ENCODE measurements at places on chromosomes 3 and 15.

DNA sequence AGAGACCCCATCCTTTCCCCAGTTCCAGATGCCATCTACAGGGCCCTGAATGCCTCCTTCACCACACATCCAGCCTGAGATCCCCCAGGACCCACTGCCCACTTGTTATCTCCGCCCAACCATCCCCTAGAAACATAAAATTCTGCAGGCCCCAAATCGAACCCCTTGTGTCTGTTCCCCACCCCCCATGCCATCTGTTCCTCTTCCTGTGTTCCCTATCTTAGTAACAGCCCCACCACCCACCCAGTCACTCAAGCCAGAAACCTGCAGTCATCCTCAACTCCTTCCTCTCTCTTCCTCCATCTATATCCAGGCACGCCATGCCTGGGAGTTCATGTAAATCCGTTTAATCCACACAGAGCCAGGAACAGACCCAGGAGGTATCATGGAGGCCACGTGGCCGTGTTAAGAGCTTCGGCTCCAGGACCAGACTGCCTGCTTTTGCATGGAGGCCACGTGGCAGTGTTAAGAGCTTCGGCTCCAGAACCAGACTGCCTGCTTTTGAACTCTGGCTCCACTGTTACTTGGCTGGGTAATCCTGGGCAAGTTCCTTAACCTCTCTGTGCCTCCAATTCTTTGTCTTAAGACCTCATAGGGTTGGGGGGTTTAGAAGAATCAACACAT, 4.8 kb downstream of the CSRNP1 start:
- no peak for DNase-seq

- DNase-seq = no peak
Measured at GRCh38 chr3:88188436-88188835, 38.7 kb downstream of the C3orf38 start.

GRCh38 chr3:75048650-75049049, 434.2 kb upstream of the CNTN3 start:
- DNase-seq = no peak

DNA sequence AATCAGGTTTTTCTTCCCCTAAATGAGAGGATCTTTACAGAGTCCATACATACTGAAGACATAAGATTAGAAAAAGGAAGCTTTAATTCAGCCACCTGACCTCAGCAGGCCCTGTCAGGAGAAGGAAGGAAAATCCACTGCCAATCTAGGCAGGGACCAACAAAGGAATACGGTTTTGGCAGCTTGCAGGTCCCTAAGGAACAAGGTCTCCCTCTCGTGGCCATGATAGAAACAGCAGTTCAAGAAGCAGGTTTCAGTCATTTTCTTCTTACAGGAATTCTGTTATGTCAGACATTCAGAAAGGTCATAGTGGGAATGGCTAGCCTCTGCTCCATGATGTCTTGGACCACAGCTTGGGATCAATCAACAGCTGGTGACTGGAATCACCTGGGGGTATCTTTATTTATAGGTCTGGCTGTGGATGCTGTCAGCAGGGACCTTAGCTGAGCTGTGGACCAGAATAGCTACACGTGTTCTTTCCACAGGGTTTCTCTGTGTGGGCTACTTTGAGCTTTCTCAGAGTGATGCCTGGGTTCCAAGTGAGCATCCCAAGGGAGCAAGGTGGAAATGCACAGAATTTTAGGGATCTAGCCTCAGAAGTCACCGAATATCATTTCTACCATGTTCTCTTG, 9.4 kb upstream of the CMSS1 start:
- peak; percentile 56 for DNase-seq

DNA sequence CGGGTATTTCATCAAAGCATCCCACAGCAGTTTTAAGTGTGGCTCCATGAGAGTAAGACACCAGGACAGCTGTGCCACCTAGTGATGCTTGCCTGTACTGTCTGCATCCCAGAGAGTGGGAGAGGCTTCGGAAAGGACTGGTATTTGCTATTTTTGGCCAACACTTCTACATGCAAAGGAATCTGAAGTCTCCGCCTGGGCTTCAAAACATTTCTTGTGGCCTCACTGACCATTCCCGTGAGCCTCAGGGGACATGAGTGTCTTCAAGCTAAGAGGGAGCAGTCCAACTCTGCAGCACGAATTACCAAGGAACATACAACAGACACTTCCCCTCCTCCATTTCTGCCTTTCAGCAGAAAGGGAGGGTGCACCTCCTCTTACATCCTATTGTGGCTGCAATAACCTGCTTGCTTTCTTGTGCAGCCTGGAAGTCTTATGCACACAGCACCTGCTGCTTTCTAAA, 177.5 kb downstream of the RORA start:
- DNase-seq = no peak

GRCh38 chr3:56682462-56683121, 473 bp downstream of the TASOR start:
- DNase-seq = peak; percentile 81

DNA sequence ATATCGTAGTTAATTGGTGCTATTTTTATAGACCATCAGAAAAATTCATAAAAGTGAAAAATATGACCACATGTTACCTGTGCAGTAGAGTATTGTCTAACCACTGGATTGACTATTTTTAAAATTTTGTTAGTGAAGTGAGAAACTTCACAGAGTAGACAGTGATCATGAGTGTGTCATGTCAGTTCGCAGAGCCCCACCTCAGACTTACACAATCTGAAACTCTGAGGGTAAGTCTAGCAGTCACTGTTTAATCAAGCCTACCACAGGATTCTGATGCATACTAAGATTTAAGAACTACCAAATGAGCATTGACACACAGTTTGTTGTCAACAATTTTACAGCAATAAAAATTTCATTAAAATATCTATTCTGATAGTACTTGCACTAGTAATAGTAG, 552.9 kb upstream of the SUCLG2 start:
- DNase-seq = no peak

- no peak for DNase-seq
Measured at GRCh38 chr3:74844428-74844827, 230.0 kb upstream of the CNTN3 start.

GRCh38 chr15:58306591-58307312, 125.0 kb upstream of the LIPC start:
- DNase-seq = no peak

- DNase-seq = no peak
Measured at GRCh38 chr15:56886363-56886931, 32.0 kb upstream of the TCF12 start.

GRCh38 chr15:91223863-91224262, 123.8 kb downstream of the SV2B start:
- no peak for DNase-seq

- no peak for DNase-seq
Measured at GRCh38 chr3:186609247-186609868, 3.5 kb upstream of the AHSG start.

- DNase-seq = no peak
Measured at GRCh38 chr3:155046935-155047334, 33.2 kb upstream of the MME start.

DNA sequence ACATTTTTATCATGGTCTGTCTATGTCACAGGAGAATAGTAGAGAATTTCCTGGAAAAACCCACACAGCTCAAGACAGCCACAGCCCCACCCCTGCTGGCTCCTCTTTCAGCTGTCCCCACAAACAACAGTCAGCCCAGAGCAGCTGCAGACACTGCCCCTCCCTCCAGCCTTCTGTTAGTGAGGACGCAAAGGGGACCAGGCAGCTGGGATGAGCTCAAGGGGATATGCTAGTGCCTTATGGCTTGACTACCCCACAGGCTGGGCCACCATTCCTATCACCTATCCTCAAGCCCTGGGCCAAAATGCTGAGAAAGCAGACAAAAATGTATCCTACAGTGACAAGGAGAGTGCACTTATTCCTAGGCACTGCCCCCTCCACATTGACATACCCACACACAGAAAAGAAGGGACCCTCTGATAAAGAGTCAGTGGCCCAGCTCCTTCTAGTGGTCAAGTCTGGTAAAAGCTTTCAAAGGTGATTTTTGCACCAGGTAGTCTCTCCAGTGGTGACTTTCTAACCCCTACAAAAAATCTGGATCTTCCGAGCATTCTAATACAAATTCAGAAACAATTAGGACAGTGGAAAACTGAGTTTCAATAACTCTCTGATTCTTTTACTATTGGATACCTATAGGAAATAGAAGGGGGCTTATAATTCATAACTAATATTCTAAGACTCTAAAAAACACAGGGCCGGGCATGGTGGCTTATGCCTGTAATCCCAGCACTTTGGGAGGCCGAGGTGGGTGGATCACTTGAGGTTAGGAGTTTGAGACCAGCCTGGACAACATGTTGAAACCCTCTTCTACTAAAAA, 3.0 kb upstream of the MAP1A start:
- peak; percentile 42 for DNase-seq

DNA sequence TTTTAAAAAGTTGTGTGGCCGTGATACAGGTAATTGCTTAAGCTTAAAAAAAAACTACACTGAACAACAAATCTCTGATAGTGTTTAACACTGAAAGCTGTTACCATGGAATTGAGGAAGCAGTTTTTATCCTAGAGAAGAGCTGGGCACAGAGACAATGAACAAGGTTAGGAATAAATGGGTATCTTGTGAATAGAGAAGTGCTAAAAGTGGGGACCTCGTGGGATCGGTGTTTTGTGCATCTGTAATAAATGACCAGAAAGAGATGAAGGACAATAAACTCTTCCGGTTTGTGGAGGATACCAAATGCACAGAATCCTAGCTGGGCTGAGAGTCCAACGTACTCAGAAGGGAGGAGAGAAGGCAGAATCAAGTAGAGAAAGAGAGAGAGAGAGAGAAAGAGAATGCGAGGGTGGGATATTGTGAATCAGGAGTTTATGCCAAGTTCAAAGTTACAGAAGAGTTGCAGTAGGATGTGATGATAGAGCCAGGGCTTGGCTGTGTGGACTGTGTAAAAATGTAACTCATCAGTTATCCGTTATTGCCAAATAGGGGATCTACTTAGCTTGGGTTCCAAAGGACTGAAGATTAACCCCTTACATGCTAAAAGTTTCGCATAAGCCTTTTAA, 148.9 kb downstream of the IL20RB start:
- DNase-seq = no peak

GRCh38 chr15:67660874-67661606, 118.5 kb downstream of the MAP2K5 start:
- no peak for DNase-seq

GRCh38 chr3:14920536-14920935, 26.8 kb upstream of the NR2C2 start:
- no peak for DNase-seq

- no peak for DNase-seq
Measured at GRCh38 chr15:88699861-88700260, 61.0 kb downstream of the ISG20 start.

DNA sequence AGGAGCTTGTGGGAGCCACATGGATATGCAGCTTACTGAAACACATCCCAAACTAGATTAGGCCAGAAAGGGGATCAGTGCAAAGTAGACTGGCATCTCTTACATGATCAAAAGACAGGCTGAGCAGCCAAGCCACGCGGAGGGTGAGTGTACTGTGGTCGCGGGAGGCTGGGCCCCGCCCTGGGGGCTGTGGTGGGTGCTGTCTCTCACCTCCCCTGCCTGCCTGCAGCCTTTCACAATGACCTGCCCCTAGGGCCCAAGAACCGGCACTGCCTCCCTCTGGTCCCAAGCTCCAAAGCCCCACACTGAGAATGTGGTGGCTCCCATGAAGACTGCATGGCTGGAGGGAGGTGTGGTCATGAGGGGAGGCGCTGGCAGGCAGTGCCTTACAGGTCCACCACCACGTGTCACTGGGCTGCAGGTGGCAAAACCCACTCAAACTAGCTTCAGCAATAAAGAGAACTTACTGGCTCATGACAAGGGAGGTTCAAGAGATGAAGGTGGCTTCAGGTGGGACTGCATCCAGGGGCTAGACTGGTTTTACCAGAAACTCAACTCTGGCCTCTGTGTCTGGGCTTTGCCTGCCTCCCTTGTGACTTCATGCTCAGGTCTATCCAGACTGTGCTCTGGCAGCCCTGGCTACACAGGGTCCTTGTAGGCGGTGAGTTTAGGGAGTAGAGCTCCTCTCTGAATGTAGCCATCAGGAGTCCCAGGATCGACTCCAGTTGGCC, 27.4 kb upstream of the PLXND1 start:
- no peak for DNase-seq

- no peak for DNase-seq
Measured at GRCh38 chr3:133457025-133457424, 57.2 kb downstream of the BFSP2 start.

DNA sequence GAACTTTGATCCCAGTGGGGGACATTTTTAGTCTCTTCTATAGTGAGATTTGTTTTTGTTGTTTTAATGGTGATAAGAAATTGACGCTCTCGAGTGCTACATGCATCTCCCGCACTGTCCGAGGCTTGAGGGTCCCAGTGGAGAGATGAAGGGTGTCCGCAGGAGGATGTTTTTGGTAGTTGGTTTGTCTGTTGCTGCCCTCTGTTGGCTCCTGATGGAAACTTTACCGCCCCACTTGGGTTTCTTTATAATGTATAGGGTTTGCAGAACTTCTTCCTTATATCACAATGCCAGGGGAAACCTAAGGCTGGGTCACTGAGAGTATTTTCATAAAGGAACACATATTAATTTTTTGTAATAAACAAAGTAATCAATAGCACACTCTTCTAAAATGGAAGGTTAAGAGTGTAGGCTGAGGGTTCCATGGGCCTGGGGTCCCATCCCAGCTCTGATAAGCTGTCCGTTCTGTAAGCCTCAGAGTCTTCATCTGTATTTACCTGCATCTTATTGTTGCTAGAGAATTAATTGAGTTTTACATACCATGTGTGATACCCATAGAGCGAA, 185.3 kb upstream of the FEZF2 start:
- DNase-seq = no peak

DNA sequence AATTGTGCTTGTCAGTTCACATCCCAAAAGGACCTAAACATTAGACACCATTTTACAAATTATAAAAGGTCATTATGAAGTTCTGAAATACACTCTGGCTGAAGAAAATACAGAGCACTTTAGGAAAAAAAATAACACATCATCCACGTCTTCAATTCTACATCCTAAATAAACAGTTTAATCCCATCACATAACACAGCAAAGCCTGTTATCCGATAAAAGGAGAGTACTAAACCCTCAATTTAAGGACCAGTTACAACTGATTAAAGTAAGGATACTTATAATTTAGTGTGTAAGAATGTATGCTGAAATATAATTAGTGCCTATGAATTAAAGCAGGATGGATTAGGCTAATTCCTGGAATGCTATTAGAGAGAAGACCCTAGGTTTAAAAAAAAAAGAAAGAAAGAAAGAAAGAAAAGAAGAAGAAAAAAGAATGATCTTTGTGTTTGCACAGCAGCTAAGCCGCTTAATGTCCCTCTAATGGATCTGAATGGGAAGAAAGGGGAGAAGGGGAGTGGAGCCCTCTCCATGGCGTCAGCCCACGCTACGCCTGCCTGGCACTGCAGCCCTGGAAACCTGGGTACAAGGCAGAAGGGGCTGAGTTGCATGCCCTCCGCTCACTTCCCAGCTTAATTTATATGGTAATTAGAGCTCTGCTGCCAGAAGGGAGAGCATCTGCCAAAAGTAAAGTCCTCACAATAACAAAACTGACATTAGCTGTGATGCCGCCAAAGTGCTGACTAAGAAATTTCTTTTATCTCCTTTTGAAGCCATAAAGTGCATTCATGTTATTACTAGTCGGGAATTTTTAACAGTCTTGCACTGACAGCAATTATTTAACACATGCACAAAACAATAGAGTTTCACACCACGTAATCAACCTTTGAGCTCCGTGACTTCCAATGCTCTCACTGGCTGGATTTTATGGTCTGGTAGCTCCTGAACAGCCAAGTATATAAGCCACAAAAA, 90.0 kb downstream of the FSIP1 start:
- no peak for DNase-seq
